ENCODE measurements at places on chromosomes 3 and 15. TPM values are rescaled to one million over a fixed set of nuclear protein-coding genes. Genes with fewer than 3 reads are reported as not detected.

DNA sequence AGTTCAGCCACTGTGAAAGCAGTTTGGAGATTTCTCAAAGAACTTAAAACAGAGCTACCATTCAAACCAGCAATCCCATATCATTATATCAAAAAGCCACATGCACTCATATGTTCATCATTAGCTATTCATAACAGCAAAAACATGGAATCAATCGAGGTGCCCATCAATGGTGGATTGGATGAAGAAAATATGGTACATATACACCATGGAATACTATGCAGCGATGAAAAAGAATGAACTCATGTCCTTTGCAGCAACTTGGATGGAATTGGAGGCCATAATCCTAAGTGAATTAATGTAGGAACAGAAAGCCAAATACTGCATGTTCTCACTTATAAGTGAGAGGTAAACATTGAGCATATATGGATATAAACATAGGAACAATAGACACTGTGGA is 32.1 kb downstream of the IMPG2 start:
- DNase-seq, result no peak

The TGFBR2 gene
- 203 TPM for total RNA-seq

The CYP11A1 gene
- total RNA-seq, result not detected

The CTDSPL gene
- total RNA-seq, result 1.5 TPM

The GP5 gene
- total RNA-seq, result 3.3 TPM

GRCh38 chr3:78974181-78974790 is 793.5 kb downstream of the ROBO1 start:
- no peak for DNase-seq

- DNase-seq, result no peak
Observed at GRCh38 chr3:81931265-81932251, 170.1 kb upstream of the GBE1 start.

The DAZL gene
- not detected for total RNA-seq

The OR5K2 gene
- not detected for total RNA-seq

The P2RY14 gene
- total RNA-seq, result not detected

GRCh38 chr15:82656641-82657266 is 9.6 kb upstream of the CPEB1 start:
- DNase-seq, result no peak

The DNASE1L3 gene
- total RNA-seq, result 0.53 TPM

The DCP1A gene
- 58.9 TPM for total RNA-seq

The EFCAB12 gene
- 3.4 TPM for total RNA-seq

- DNase-seq, result no peak
Observed at GRCh38 chr3:45666757-45667431, 22.3 kb upstream of the SACM1L start.

DNA sequence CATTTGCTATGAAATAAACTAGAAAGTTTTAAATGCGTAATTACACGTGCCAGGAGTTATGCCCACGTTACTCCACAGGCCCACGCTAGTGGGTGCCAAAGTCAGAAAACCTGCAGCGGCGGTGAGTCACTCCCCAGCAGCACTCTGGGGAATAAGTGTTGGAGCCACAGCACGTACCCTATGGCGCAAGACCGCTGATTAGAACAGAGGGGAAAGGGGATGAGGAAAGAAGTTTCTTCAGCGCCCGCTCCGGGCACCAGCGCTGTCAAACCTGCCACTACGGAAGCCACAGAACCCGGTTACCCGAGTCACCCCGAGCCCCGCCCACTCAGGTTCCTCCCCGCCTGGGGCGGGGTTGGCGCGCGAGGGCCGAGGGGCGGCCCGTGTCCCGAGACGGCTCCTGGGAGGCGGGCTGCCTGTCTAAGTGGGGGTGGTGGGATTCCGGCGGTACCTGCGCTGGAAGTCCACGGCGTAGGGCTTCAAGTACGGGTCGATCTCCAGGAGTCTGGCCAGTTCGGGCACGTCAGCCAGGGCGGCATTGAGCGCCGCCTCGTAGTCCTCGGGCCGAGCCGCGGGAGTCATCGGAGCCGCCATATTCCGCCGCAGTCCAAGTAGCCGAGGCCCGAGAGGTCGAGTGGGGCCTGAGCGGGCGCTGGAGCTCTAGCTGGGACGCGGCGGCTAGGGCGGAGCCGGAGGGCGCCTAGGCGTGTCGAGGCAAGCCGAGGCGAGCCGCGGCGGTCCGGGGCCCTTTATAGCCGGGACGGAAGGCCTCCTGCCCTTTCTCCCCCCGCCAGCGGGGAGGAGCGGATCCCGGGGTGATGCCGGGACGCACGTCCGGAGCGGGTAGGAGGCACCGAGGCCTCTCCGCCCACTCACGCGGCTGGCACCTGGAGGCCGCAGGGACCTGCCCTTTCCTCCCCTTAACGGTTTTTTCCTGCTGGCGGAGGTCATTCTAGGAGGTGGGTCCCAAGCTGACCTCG is at the start of gene GBE1:
Gene GBE1, minus strand, starts transcription at position 722 of the 980 bp plus-strand sequence. Its CDS starts 128 bp downstream, at position 594.
- DNase-seq, result peak; percentile 86

The NDN gene
- total RNA-seq, result not detected

GRCh38 chr3:193851941-193852674 is 259.1 kb downstream of the OPA1 start:
- DNase-seq, result no peak

DNA sequence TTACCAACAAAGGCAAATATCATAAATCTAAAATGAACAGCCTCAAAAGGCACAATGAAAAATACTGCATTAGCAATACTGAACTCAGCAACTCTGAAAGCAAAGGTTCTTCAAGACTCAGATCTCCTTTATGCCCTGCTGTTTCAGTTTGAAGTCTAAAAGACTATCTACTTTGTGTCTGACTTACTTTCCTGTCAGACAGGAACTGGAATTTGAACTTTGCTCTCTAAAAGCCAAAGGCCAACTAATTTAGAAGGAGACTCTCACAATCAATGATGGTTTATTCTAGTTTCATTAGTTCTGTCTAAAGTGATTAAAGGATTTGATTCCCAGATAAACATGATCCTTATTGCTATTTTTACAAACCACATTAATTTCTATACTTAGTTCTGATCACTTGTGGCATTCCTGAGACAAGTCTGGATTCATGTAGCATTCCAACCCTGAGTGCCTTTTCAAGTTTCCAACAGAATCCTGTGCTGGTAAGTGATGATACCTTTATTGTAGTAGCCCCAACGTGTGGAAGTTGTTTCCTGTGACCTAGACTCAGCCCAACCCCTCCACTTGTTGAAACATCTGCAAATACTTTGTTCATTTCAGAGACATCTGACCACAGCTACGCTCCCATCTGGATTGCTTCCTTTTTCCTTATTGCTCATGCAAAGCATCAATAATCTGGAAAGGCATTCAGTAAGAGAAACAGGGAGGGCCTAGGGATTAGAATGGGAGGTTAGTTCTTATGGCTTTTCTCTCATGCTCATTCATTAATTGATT is 14.9 kb upstream of the LEKR1 start:
- DNase-seq, result no peak

- no peak for DNase-seq
Observed at GRCh38 chr3:27293939-27294338, 75.2 kb downstream of the NEK10 start.

DNA sequence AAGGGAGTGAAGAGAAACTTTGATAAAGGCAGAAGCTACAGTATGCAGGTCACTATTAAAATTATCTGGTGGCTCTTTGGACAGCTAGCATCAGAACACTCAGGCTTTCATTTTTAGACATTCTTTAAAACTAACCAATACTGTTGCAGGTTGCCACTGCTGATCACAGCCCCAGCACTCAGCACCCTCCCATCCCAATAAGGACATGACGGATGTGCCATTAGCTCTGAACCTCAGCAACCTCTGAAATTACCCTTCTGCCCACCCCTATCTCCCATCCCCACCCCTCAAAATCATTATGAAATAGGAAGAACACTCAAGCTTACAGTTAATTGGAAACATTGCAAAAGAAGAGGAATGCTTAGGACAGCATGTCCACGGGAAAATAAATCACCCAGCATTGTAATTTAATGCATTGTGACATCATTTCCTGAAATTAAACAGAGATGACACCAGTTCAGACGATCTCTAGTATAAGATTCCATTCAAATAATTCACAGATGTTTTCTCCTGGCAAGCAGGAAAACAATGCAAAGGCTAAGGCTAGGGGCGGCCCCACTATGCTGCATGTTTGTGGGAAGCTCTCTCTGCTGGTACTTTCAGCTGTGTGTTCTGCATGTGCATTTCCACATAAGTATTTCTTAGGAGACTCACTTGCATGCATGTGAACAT is 71.6 kb downstream of the MEIS2 start:
- no peak for DNase-seq

DNA sequence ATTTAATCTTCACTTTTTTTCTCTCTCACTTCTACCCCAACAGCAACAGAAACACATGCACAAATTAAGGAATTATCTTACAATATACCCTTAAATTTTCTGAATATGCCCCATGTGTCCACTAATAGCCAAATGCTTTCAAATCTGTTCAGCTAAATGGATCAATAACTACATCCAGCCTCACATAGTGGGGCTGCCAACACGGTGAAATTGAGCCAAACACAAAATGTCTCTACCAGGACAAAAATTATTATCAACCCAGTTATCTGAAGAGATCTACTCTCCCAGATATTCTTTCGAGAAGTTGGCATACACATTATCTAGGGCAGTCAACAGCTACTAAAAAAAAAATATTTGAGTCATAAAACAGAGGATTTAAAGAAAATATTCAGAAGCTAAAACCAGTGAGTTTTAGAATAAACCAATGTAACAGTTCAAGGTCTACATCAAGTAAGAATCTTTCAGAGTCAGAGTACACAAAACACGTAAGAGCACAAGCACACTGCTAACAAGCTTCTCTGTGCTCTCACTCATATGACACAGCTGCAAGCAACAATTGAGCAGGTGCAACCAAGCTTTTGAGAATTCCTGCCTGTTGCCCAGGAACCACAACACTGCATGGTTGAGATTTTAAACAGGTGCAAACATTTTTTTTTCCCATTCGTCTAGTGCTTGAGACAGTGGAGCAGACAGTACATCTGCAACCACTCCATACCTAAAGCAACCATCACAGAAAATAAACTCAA is 247.7 kb downstream of the ZBTB20 start:
- no peak for DNase-seq

DNA sequence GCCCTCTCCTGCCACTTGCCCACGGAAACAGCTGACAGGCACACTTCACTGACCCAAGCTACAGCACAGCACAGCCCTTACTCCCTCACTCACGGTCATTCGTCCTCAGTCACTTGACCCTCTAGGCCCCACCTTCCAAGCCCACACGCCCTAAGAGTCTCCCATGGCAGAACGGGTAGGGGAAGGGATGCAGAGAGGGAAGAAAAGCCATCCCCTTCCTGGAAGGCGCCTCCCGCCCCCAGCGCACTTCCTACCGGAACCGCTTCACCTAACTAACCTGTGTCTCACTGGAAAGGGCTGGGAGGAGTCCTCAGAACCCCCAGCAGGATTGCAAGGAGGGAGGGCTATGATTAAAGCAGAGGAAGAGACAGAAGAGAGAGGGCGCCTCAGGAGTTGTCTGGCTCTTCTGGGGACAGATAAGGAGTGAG is 22.9 kb downstream of the EPHB3 start:
- DNase-seq, result no peak

DNA sequence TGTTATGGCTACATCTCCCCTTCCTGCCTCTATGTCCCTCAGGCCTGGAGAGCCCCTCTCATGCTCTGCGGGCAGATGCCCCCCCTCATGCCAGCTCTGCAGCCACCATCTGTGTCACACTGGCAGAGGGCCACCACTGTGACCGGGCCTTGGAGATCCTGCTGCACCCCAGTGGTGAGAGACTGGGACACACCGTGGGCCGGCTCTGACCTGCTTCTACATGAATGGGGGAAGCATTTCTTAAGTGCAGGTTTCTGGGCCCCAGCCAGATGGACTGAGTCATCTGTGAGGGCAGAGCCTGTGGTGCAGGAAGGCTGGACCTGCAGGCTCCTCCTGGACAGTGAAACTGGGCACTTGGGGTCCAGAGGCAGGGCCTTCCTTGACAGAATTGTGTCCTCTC is 4.8 kb downstream of the VWA5B2 start:
- DNase-seq, result no peak

DNA sequence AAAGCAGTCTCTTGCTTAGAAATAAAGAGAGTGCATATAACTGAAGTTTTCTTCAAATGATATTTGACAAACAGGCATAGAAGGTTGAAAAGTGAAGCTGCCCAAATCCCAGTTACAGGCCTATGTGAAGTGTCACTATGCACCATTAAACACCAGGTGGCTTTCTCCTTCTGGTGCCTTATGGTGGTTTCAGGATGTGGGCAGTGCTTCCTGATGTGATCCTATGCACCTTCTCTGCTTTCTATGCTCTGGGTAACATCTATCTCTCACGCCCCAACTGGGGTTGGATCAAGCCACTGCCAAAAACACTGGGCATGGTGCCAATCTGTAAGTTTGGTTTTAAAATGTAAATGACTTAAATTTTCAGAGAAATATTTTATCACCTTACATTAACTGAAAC is 744.7 kb downstream of the TUSC7 start:
- no peak for DNase-seq

GRCh38 chr3:197687570-197687969 is 49.1 kb downstream of the RUBCN start:
- no peak for DNase-seq

The DTWD1 gene
- total RNA-seq, result 10.1 TPM

The A4GNT gene
- not detected for total RNA-seq

DNA sequence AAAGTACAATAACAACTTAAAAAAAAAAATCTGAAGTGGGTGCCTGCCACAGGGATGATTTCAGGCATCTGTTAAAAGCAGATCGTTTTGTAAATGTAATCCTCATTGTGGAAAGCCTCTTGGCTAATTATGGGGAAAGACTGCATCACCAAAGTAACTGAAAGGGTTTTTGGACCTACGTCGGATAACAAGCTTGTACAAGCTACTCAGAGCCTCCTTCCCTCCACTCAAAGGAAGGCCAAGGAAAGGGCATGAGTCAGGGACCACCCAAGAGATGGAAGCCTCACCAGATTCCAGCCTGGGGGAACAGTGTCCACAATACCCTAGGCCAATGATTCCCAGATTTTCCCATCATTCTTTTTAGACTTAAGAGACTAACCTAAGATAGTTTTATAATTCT is 84.3 kb downstream of the ATP1B3 start:
- no peak for DNase-seq

The USP13 gene
- 4.3 TPM for total RNA-seq

The RNU5B-1 gene
- total RNA-seq, result 23.7 TPM

DNA sequence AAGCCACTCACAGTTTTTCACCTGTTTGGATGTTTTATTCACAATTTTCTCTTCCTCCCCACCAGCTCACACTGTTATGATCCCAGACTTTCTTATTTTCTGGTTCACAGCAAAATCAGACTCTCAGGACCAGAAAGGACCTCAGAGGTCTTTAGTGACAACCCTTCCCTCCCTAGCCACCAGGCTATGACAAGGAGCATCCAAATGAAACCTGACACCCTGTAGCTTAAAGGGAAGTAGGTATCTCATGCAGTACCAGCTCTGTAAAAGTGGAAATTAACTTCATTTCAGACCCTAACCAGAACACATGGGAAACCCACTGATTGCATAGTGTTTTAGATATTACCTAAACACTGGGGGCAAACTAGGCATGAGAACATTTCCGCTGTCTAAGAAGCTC is 45.3 kb downstream of the ATP13A5 start:
- no peak for DNase-seq

The CD80 gene
- 0.41 TPM for total RNA-seq

- DNase-seq, result no peak
Observed at GRCh38 chr15:85587707-85588411, 206.9 kb downstream of the KLHL25 start.

All from CD4-positive, alpha-beta T cell (primary cell).